Activated CD8-positive, alpha-beta memory T cell treated with anti-CD3 and anti-CD28 coated beads, Interleukin-2, amount 50 U/mL, for 48 hours (primary cell): ENCODE measurements at places on chromosomes 13 and 19.

DNA sequence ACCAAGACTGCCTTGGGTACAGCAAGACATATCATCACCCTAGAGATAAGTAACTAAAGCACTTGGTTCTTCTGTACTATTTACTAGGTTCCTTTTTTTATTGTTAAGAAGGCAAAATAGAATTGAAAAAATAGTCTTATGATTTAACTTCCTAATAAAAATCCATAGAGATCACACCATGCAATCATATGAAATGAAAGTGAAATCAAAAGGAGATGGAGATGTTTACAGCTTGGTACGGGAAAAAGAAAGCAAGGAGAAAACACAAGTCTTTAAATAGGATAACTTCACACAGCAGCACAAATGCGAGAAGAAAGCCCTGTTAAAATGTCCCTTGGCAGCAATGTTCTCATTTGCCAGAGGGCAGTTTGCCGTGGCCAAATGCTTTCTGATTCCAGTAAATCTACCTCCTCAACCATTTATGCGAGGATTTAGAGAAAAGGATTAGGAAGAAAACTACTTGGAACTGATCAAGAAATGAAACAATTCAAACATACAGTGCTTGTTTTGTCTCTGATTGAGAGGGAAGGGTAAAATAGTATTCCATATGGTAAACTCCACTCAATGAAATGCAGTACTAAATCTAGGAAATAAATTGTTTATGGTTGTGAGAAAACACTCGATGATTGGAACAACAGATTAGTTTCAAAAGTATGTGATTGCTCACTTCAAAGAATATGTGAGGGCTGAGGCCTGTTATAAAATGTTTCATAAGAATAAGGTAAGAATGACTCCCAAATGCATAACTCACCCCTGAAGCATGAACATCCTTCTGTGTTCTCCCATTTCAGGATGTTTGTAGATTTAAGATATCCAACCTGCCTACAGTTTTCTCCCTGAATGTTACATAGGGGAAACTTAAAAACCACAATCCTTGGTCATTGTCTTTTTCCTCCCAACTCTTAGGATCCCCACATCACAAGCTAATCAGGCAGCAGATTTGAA is 487.8 kb downstream of the DACH1 start:
- no peak for DNase-seq

- DNase-seq, result no peak
These were observed 13.4 kb downstream of the TM6SF2 start for GRCh38 chr19:19259741-19260140.

DNA sequence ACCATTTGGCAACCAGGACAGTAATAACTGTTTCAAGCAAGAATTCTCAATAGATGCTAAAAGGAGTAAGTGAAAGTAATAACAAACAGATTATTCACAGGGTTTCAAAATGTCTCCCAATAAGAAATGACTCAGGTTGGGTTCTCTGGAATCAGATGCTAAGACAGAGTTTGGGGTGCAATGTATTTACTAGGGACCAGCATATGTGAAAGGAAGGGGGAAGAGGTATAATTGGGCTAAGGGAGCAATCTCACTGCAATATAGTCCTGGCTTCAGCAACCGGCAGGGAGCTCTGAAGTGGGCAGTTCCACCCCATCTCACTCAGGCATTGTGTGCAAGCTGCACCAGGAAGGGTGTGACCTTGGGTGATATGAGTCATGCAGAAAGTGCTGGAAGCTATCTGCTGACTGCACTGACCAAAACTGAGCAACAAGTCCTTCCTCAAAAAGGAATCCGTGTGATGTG is 23.4 kb downstream of the ZDHHC20 start:
- peak; percentile 58 for DNase-seq

GRCh38 chr19:400976-401865 is 7.7 kb downstream of the C2CD4C start:
- no peak for DNase-seq

- DNase-seq, result no peak
These were observed 72.1 kb downstream of the SLC7A1 start for GRCh38 chr13:29523199-29523961.

- DNase-seq, result no peak
These were observed 35.1 kb downstream of the RASA3 start for GRCh38 chr13:114097212-114097892.

DNA sequence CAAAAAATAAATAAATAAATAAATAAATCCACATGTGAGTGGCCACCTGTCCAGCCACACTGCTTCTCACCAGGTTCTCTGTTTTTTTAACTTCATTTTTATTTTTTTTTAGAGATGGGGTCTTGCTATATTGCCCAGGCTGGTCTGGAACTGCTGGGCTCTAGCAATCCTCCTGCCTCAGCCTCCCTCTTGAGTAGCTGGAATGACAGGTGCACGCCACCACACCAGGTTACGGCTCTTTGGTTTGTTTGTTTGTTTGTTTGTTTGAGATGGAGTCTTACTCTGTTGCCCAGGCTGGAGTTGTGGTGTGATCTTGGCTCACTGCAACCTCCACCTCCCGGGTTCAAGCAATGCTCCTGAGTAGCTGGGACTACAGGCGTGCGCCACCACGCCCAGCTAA is 94.5 kb upstream of the CACNA1A start:
- DNase-seq, result no peak

GRCh38 chr19:35622750-35623149 is 6.1 kb upstream of the RBM42 start:
- no peak for DNase-seq

DNA sequence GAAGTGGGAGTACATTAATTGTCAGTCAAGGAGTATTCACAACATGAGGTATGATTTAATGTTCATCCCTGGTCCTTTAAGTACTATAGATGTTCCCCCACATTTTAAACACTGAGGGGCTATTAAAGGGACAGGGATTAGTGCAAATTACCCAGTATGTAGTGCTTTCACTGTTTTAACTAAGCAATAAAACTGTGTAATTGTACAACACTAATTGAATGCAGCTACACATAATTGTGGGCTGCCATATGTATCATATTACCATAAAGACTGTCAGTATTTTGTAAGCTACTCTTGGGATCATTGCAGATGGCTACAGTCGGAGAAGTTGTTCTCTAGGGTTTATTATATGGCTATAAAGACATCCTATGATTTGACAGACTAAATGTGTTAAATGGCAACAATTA is 316.6 kb downstream of the DCLK1 start:
- DNase-seq, result no peak

- no peak for DNase-seq
These were observed 610 bp downstream of the ZNF791 start for GRCh38 chr19:12611361-12611699.

GRCh38 chr19:13920940-13921747 is 15.1 kb downstream of the CC2D1A start:
- no peak for DNase-seq

DNA sequence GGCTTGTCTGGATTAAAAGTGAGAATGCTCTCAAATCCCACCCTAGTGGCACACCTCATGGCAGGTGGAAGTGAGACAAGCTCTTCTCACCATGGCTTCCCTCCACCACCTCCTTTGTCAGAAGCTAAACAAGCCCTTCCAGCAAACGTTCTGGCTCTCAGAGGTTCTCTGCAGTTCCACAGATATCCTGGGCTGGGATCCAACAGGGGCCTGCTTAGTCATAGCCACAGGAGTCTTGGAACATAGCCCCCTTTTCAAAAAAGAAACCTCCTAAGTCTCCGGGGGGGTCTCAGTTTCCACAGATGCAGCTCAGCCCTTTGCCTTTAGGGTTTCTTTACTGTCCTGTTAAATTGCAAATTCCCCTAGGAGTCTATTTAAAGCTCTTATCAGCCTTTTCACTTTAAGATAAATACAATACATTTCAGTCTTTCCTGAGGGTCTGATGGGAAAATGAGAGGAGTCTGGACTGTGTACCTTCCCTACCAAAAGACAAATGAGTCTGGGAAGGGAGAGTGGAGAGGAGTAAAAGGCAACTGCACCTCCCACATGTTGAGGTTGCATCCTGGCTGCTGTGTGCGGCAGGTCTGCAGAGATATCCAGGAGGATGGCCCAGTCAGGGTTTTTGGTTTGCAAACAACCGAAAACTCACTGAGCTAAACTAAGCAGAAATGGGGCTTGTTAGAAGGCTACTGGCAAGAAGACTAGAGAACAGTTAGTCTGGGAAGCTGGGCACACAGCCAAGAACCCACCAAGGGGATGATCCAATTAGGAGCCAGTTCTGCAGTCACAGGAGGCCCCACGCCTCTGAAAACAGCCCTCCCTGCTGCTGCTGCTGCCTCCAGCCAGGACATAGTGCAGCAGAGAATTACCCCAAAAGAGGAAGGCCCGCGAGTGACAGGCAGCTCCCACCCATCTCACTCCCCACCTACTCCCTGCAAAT is 41.4 kb upstream of the SERP2 start:
- DNase-seq, result no peak

DNA sequence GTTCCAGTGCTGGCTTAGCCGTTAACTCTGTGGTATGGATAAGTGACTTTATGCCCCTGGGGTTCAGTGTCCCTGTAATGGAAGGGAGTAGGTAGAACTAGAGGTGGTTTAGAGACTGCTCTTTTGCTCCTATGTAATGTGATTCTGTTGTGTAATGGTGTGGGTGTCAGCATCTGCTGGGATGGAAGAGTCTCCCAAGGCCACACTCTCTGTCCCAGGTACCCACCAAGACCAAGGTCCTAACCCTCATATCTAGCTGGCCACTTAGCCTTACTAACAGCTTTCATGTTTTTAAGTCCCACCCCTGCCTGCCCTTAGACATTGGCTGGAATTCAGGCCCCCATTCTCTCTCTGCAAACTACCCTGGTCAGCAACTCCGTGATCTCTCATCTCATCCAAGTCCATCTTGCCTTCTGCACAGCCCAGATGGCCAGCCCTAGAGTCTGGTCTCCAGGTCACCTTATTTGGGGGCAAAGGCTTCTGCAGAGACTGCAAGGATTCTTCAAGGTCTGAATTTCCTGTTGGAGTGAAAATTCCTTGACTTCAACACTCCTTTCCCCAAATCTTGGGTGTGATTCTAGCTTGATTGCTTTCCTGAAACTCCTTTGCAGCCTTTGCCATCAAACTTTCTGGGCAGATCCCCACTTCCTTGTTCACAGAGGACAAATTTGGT is 48.4 kb downstream of the SERP2 start:
- no peak for DNase-seq

- no peak for DNase-seq
These were observed 441.1 kb downstream of the FGF9 start for GRCh38 chr13:22111961-22112360.

DNA sequence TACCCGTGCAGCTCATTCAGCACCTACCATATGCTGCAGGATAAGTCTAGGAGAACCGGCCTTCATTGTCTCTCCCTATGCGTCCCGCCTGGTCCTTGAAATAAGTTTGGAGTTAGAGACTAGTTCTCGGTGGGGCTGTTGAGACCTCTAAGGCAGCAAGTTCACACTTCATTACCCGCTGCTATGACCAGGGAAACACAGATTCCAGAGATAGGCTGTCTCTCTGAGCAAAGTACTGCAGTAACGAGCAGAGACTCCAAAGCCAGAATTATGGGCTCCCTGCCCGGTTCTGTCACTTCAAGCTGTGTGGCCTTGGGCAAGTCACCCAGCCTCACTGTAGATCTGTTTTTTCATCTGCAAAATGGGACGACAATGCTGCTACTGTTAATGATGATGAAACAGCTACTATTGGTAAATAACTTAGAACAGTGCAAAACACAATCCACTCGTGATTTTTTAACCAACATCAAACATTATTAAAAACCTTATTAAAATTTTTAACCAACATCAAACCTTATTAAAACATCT is 184.1 kb downstream of the USP12 start:
- no peak for DNase-seq

DNA sequence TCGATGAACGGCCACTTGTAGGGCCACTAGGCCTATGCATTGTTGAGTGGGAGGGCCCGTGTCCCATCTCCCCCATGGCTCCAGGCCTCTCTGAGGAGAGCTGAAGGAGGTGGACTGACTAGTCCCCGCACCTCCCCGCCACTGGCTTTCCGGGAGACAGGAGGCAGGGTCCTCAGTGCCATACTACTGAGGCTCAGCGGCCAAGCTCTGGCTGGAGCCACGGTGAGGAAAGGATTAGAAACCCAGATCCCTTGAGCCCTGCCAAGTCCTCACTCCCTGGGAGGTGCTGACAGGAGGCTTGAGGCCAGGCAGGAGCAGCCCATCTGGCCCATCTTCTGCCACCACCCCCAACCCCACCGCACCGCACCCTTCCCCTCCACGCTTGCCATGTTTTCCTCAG is 29.0 kb downstream of the CCDC8 start:
- peak; percentile 39 for DNase-seq

DNA sequence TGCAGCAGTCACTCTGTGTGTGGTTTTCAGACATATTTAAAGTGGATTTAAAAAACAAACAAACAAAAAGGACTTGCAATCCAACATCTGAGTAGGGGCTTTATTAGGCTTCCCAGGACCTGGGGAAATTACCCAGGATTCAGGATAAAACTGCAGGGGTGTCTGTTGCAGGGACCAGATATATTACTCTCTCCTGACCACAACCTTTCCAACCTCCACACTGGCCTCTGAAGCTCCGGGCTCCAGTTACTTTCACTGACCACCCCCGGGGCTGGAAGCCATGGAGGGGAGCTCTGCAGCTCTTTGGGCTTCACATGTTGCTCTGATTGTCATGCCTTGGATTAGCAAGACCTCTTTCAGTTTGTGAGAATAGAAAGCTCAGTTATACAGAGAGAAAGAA is 75.2 kb downstream of the INSR start:
- DNase-seq, result no peak

DNA sequence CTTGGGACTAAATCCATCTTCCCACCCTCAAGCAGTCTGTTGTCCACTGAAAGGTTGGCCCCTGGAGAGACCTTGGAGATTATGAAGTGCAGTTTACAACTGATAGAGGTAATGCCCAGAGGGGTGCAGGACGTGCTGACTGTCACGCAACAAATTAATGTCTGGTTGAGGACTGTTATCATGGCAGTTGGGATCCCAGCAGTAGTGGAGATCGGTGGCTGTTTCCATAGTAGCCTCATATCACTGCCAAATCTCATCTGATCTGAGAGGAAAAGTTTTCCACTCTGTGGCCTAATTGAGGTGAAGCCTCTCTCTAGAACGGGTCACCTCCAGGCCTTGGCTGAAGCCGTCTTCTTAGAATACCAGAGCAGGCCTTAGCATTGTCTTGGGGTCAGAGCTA is 4.1 kb downstream of the TECR start:
- DNase-seq, result no peak

- peak; percentile 81 for DNase-seq
These were observed 919 bp downstream of the VAV1 start for GRCh38 chr19:6773323-6773931.
